ENCODE measurements at places on chromosomes 5 and 9.

- no peak for DNase-seq
These were observed 25.1 kb upstream of the VCAN start for GRCh38 chr5:83446253-83446947.

DNA sequence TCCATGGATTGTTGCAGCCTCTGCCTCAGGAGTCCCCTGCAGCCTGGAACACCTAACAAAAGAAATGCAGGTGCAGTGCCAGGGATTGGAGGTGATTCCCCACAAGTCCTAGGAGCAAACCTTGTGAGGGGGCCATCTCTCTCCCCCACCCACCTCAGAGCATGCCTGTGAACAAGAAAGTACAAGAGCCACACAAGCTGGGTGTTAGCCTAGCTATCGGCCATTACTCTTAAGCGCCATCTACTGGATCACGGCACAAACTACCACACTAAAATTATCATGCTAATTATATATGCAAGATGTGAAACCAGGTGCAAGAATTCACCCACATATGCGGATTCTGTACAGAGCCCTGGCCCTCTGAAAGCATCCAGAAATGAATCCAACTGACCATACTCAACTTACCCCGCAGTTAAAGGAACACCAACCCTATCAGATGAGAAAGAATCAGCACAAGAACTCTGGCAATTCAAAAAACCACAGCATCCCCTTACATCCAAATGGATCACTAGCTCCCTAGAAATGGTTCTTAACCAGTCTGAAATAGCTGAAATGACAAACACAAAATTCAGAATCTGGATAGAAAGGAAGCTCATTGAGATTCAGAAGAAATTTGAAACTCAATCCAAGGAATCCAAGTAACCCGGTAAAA is 16.5 kb upstream of the PRSS3 start:
- DNase-seq = peak; percentile 60

- DNase-seq = no peak
These were observed 24.2 kb downstream of the OCLN start for GRCh38 chr5:69516769-69517168.

GRCh38 chr9:27566118-27566517 is 7.2 kb downstream of the C9orf72 start:
- DNase-seq = no peak

Data from PC-9 (cell line).